ENCODE measurements at places on chromosomes 5 and 9.

GRCh38 chr9:131167146-131167692 is 41.8 kb downstream of the NUP214 start:
- DNase-seq: no peak

- DNase-seq: no peak
Measured at GRCh38 chr9:69715825-69716224, 43.7 kb upstream of the APBA1 start.

DNA sequence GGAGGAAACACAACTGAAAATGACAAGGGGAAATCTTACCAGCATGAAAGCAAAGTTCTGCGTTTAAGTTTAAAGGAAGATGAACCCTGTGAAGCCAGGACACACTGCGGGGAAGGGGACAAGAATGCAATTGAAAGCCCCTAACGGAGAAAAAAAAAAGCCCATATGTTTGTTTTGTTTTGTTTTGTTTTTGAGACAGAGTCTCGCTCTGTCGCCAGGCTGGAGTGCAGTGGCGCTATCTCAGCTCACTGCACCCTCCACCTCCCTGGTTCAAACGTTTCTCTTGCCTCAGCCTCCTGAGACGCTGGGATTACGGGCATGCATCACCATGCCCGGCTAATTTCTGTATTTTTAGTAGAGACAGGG is 2.9 kb downstream of the STK10 start:
- no peak for DNase-seq

DNA sequence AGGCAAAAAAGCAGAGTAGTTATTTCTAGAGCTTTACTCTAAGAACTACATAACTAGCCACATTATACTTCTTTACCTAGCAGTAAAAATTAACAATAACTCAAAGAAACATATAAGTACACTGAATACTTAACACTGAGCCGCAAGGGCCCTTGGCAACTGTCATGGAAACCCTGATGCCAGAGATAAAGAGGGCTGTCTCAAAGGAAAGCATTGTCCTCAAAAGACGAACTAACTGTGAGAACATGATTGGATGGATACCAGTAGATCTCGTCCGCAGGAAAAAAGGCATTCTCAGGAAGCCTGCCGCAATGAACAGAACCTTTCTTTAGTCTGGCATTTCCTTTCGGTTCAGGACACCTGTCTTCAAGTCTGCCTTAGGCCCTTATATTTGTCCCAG is 379.0 kb upstream of the SLC30A5 start:
- DNase-seq: no peak

GRCh38 chr9:104774132-104774531 is 10.2 kb downstream of the NIPSNAP3B start:
- DNase-seq: no peak

DNA sequence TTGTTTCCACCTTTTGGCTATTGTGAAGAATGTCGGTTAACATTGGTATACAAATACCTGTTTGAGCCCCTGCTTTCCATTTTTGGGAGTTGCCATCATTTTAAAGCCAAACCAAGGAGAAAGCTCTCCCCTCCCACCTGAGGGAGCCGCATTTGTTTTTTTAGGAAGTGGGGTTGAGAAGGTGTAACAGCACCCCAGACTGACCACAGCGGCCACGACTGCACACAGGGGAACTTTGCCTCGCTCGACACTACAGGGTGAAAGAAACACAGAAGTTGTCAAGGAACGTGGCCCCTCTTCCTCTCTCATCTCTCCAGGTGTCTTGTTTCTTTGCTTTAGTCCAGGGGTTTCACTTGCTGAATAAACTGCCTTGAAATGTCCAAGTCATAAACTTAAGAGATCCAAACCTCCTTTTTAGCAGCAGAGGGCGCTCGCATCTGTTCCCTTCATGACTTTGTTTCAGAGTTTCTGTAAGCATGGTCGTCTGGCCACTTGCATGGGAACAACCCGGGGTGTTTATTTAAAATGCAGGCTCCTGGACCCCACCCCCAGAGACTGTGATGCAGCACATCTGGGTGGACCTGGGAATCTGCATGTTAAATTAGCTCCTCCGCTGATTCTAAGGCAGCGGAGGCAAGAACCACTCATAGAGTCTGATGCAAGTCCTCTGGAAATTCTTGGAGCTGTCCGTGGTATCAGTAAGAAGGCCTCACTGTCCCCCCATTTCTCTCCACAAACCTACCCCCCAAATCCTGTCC is 2.1 kb upstream of the TTLL11 start:
- DNase-seq: no peak

- DNase-seq: no peak
Measured at GRCh38 chr5:1032011-1032410, 23.4 kb downstream of the NKD2 start.

DNA sequence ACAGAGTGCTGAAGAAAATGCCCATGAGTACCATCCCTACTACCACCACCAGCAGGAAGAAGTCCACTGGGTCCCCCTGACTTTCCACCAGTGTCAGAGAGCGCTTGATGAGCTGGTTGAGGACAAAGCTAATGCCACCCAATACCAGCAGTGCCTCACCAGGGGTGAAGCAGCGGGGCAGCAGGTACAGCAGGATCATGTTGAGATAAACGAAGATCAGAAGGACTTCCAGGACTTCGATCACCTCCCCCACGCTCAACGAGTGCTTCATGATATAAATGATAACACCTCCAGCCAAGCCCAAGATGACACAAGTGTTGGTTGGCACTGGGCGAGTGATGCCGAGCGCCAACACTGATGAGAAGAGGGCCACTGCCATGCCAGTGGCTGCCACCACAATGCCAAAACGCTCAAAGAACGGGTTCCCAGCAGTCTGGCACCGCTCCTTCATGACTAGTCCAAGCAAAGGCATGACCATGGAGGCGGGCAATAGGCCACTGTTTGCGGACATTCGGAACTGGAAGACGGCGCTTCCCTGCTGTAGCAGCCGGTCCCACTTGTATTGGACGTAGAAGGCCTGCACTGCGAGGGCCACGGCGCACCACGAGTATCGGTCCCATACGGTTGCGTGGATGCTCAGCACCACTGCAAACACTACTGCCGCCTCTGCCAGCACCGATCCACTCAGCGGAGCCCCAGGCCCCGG is 679 bp downstream of the DOLK start:
- no peak for DNase-seq

DNA sequence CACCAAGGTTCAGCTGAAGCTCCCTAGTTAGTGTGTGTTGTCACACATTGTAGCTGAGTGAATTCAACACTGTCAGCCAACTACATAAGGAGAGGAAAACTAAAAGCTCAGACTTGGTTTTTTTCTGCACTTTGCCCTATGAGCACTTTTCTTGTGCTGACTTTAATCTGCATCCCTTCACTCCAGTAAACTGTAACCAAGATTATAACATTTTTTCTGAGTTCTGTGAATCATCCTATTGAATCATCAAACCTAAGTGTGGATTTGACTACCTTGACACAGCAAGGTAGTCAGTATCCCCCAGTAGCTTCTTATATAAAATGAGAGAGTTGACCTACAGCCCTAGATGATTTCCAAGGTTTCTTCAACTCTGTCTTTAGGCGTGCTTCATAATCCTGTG is 325.0 kb downstream of the AGTPBP1 start:
- no peak for DNase-seq

GRCh38 chr5:98638111-98638510 is 135.4 kb upstream of the RGMB start:
- DNase-seq: no peak

GRCh38 chr9:89666364-89666763 is 61.6 kb downstream of the GADD45G start:
- DNase-seq: no peak

DNA sequence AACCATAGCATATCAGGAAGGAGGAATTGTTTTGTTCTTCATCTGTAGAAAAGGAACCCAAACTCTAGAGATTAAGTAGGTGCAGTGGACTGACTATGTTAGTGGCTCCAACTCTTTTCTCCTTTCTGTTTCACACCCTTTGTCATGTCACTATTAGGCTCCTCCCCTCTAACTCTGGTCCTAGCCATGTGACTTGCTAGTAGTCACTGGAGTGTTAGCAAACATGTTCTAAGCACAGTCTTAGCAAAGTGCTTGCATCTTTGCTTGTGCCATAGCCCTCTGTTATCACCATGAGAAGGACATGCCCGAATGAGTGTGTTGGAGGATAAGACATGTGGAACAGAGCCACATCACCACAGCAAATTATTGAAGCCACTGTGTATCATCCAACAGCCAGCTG is 55.4 kb upstream of the PPP3R2 start:
- no peak for DNase-seq

DNA sequence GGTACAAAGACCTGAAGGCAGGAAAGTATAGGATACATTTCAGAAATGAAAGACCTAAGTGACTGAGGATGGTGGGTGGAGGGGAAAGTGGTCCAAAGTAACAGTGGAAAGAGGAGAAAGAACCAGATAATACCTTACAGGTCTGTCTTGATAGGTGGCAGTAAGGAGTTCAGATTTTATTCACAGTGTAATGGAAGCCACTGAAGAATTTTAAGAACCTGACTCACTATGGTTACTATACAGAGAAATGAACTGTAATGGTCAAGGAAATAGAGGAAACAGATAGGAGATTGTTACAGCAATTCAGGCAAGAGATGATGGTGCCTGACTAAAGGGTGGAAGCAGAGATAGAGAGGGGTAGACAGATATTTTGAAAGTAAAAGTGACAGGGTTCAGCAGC is 46.5 kb downstream of the EPB41L4A start:
- no peak for DNase-seq

- no peak for DNase-seq
Measured at GRCh38 chr5:9194509-9194908, 351.4 kb downstream of the SEMA5A start.

DNA sequence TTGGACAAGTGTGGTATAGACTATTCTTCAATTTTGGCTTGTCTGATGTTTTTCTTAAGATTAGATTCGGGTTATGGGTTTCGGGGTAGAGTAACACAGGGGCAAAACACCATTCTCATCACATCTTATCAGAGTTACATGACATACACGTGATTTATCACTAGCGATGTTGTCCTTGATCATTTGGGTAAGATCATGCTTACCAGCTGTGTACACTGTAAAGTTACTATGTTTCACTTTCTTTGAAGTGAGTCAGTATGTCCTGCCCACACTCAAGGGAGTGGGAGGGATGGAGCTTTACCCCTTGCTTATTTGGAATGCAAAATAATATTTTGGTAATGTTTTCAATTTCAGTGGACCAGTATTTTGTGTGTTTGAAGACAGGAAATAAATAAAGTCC is 101.8 kb upstream of the TAF11L2 start:
- DNase-seq: no peak

DNA sequence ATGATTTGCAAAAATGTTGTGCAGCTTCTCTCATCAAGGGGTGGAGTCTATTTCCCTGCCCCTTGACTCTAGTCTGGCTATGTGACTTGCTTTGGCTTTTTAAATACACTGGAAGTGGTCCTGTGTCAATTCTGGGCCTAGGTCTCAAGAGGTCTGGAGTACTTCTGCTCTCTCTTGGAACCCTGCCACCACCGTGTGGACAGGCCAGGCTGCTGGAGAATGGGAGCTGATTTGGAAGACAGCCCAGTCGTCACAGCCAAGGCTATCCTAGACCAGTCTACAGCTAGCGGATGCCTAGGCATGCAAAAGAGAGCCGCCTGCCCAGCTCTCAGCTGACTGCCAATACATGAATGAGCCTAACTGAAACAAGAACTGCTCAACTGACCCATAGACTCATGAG is 56.7 kb upstream of the CLINT1 start:
- DNase-seq: no peak

All from stimulated activated CD8-positive, alpha-beta memory T cell treated with anti-CD3 and anti-CD28 coated beads, Interleukin-7, amount 100 ng/mL, for 1 hour (primary cell).